GM12892 (cell line): ENCODE measurements at places on chromosomes 6 and 20.

- DNase-seq, result no peak
These were observed 14.0 kb upstream of the SERPINB9 start for GRCh38 chr6:2917065-2917464.

GRCh38 chr20:25738198-25738597, 41.5 kb upstream of the ZNF337 start:
- no peak for DNase-seq

DNA sequence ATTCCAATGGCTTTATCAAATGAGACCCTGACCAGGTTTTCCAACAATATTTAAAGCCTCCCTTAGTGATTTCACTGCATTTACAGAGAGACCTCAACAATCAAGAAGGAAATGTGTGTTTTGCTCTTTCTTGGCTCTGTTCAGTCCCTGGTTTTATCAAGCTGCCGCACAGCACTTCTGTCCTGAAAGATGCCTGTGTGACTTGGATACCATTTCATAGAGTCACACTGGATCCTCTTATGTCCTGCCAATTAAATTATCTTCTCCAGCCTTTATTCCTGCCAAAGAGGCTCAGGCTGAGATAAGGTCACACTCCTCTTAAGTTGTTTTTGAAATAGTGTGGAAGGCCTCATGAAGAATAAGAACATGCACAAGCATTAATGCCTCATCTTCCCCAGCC, 197.0 kb upstream of the RNF217 start:
- DNase-seq, result no peak

DNA sequence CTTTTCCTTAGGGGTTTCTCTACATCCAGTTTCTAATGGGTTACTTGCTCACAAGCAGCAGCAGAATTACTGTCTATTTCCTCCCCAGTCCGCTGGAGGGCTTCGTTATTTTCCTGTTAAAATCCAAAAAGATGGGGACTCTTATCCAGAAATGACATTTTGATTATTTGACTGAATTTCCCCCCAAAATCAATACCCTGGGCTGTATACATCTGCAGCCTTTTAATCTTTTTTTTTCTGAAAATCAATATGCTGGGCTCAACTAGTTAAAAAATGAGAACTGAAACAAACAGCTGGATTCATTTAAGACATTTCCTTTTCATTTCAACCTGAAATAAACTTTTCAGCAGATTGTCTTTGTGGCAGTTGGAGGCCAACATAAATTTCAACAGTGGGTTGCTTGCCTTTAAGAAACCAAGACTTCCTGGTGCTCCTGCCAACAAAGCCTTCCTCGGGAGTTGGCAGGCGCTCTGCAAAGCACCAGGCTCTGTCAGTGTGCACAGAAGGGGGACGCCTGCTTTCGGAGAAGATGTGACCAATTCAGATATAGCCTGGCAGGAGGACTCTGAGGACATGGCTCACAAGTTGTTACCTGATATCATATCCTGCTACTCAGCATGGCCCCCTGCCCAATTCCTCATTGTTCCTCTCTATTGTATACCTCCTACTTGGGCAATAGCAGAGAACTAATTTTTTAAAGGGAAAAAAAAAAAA, 204.7 kb upstream of the ARG1 start:
- no peak for DNase-seq

- no peak for DNase-seq
These were observed 35.2 kb upstream of the BLCAP start for GRCh38 chr20:37562695-37563480.

DNA sequence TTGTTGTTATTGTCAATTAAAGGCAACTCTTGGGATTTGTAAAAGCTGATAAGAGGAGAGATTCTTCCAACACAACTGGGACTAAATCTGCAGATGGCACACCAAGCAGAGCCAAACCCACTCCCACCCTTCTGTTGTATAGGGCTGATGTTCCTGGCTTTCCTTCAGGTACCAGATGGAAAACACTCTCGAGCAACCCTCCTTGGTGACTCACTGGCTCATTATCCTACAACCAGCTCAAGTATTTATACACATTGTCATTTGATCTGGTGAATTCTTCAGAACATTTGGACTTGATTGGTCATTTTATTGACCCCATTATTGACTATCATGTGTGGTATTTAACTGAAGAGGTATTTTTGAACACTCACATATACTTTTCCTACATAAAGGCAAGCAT, 190.3 kb upstream of the PCSK2 start:
- DNase-seq, result no peak

GRCh38 chr20:48585061-48585870, 242.5 kb downstream of the PREX1 start:
- DNase-seq, result no peak

DNA sequence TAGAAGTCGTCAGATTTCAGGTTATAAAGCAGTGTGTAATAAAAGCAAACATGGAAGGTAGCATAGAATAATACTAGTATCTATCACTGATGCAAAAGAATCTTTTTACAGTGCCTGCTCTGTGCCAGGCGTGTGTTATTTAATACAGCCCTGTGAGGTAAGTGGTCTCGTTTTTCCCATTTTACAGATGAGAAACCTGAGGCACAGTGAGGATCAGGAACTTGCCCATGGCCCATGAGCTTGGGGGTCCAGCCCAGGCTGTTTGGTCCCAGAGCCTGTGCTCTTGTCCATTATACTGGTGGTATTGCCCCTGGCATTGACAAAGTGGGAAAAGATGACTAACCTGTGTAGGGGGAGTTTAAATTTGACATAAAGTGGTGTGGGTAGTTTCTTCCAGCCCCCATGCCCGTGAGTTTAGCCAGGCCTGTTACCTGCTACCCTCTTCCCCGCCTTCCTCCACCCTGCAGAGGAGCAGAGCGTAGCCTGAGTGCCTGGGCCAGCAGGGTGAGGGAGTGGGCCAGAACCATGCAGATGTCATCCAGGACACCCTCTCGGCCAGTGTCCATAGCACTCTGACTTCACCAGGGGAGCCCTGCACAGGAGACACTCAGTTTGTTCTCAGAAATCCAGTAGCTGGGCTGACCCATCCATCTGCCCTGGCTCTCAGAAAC, 16.6 kb downstream of the WRNIP1 start:
- no peak for DNase-seq
